GM12891 (cell line): ENCODE measurements at places on chromosomes 1 and 21.

GRCh38 chr21:46428987-46429710 lies 29.5 kb upstream of the DIP2A start:
- DNase-seq: no peak

- DNase-seq: no peak
Measured at GRCh38 chr1:150568594-150568966, 10.8 kb downstream of the MCL1 start.

GRCh38 chr1:18940303-18941020 lies 16.0 kb downstream of the IFFO2 start:
- DNase-seq: no peak

- DNase-seq: no peak
Measured at GRCh38 chr1:219460896-219461815, 151.7 kb downstream of the ZC3H11B start.

- no peak for DNase-seq
Measured at GRCh38 chr1:172895761-172896160, 155.0 kb downstream of the TNFSF18 start.

DNA sequence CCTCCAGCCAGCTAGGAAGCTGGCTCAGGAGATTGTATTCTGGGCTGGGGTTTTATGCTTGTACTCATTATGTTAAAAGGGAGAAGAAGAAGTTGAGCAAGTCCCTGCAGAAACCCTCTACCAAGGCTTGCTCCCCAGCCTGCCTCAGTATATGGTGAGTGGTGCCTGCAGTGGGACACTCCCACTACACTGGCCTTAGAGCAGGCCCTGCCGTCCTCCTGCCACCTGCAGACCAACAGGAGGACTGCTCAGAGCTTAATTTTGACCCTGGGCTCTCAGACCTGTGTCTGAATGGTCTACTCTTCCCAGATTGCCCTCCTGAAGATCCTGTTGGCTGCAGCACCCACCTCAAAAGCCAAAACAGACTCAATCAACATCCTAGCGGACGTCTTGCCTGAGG lies 13.0 kb downstream of the STRIP1 start:
- DNase-seq: no peak

DNA sequence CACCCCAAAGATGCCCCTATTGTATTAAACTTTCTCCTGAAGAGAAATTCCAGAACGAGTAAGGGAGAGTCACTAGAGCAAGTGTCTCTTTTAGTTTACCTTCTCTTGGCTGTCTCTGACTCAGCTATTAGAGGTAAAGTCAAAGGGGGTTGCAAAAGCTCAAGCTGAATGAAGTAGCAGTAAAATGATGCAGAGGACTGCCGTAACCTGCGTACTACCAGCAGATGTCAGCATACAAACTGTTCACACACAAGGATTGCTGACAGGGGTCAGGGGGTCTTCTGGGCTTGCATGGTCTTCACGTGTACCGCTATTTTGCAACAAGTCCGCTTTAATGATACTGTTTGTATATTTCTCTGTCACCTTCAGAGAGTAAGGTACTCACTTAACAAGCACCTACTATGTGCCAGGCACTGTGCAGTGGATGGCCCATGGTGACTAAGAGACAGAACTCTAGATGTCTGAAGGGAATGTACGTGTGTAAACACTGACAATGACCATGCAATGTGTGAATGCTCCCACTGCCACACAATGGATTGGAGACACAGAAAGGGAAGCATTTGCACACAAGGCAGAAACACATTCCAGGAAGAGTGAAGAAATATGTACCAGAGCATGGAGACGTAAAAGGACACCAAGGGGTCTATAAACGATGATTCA lies 34.9 kb downstream of the CHML start:
- DNase-seq: no peak

- no peak for DNase-seq
Measured at GRCh38 chr1:158035976-158036583, 42.6 kb downstream of the KIRREL1 start.

GRCh38 chr1:228494970-228495853 lies 8.0 kb downstream of the RNF187 start:
- DNase-seq: no peak

DNA sequence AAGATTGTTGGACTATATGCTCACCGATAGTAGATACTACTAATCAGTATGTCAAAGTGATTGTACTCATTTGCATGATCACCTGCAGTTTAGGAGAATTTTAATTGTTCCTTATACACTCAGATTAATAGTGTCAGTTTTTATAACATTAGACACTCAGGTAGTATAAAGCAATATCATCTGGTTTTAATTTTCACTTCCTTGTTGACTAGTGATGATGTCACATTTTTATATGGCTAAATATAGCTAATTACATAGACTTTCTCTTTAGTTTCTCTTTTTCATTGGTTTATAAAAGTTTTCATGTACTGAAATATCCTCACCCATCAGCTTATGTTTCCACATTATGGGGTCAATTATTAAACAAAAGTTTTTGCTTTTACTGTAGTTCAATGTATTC lies 1332.4 kb upstream of the ADGRL2 start:
- DNase-seq: no peak

GRCh38 chr1:21572221-21572620 lies 63.0 kb downstream of the ALPL start:
- no peak for DNase-seq

- DNase-seq: no peak
Measured at GRCh38 chr1:4494558-4494957, 159.9 kb upstream of the AJAP1 start.

DNA sequence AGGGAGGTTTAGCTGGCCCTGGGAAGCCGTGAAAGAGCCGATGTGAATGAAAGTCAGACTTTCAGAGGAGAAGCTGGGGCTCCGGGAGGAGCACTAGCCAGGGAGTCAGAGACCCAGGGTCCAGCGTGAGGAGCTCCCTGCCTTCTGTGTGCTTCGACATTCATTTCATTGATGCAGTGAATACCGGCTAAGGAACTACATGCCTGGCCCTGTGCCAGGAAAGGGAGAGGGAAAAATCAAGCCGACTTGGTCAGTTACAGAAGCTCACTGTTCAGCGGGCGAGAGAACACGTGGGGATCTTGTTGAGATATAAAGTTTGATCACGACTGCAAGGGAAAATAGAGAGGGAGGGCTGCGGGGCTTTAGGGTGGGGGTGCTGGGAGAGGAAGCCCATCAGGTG lies 76.7 kb upstream of the RUNX3 start:
- no peak for DNase-seq

GRCh38 chr21:41593760-41594138 lies 85.8 kb upstream of the TMPRSS2 start:
- DNase-seq: no peak

- no peak for DNase-seq
Measured at GRCh38 chr1:192993426-192994085, 65.6 kb downstream of the UCHL5 start.

DNA sequence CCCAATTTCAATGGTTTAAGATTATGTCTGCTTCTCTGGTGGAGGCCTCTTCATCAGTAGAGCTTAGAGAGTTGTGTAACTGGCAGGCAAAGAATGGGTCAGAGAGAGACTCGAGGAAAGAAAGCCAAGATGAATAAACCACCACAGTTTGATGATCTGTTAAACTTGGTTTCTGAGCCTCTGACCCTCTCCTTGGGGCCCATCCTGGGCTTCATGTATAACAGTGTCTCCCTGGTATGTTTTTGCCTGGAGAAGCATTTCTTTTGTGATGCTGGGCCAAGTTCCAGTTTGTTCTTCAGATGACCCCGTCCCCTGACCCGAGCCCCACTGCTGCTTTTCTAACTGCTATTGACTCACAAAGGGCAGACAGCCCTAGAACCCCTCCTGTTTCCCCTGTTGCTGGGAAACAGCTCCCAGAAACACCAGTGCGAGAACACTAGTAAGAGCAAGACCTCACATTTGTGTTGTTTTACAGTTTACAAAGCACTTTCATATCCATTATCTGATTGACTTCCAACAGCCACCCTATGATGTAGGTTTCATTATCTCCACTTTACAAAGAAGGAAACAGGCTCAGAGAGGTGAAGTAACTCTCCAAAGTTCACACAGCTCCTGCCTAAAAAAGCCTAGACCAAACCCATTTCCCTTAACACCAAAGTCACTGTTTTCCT lies 9.0 kb downstream of the CD2 start:
- DNase-seq: no peak

- peak; percentile 59 for DNase-seq
Measured at GRCh38 chr1:15345705-15346345, 63.9 kb upstream of the EFHD2 start.

- no peak for DNase-seq
Measured at GRCh38 chr1:18288722-18289121, 181.1 kb downstream of the IGSF21 start.

DNA sequence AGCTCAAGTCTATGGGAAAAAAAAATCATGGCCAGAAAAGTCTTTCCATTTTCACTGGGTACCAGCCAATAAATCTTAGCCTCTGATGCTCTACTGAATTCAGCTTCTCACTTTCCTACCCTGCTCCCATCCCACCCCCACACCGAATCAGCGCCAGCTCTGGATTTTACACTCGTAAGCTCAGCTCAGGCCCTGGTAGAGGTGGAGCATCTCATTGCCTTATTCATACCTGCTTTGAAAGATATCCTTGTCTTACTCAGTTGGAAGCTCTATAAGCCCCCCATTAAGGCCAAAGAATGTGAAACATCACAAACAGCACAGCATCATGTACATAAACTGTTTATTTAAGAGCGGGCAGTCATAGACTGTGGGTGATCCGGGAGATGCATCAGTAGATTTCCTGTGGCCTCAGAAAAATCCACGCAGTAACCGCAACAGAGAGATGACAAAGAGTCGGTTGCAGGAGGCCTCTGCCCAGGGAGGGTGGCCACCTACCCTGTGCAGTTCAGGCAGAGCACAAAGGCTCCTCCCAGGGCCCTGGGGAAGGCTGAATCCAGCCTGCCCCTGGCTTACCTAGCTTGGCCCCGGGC lies 36.4 kb upstream of the ETS2 start:
- DNase-seq: no peak

GRCh38 chr21:27372381-27372780 lies 405.5 kb upstream of the ADAMTS5 start:
- DNase-seq: no peak

- no peak for DNase-seq
Measured at GRCh38 chr1:226195144-226195543, 8.6 kb upstream of the ACBD3 start.

DNA sequence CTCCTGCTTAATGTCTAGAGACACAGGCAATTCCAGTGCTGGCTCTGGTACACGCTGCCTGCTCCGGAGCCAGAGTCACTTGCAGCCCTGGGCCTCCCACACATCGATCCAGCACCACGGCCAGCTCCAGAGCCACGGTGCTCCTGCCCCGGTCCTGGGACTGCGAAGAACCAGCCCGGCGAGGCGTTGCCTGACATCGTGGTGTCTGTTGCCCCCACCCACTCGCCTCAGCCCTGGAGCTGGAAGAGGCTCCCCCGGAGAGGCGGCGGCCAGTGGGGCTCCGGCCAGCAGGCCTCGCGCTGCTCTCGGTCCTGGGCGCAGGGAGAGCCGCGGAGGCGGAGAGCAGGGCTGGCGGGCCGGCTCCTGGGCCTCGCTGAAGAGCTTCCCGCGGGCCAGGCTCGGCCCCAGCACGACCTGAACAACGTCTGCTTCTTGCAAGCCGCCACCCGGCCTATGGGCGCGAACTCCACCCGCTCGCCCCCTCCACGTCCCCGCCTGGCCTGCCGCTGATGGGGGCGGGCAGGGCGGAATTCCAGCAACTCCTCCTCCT lies 364.8 kb downstream of the CEP170 start:
- no peak for DNase-seq

- DNase-seq: no peak
Measured at GRCh38 chr1:39230261-39231190, 26.0 kb downstream of the MACF1 start.

DNA sequence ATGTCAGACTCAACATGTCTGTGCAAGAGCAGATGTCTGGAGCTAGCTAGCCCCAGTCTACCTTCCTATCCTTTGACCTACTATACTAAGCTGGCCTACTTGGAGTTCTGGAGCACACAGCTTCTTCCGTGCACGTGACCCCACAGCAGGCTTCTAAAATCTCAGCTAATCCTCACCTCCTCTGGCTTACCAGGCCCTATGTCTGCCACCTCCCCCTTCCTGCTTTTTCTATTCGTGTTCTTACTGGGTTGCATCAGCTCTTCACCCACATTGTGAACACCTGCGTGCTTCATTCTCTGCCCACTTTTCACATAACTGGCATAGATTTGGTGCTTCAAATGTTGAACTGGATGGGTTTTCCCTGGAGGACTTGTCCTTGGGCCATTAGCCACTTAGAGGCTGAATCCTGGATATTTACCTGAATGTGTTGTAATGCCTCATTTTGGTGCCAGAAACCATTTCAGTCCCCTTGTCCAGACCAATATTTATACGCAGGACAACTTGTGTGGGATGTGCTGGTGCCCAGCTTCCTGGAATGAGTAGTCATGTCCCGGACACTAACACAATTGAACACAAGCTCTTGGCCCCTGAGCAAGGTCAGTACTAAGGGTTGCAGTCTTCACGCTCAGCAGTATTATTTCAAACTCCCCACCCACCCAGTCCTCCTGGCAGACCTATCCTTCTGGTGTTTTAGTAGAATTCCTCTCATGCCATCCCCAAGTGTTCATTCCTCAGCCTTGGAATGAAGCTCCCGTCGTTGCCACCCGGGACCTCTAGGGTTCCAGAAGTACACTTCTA lies 24.0 kb downstream of the TENT5C start:
- DNase-seq: no peak

- no peak for DNase-seq
Measured at GRCh38 chr1:117271959-117272358, 61.2 kb upstream of the VTCN1 start.

DNA sequence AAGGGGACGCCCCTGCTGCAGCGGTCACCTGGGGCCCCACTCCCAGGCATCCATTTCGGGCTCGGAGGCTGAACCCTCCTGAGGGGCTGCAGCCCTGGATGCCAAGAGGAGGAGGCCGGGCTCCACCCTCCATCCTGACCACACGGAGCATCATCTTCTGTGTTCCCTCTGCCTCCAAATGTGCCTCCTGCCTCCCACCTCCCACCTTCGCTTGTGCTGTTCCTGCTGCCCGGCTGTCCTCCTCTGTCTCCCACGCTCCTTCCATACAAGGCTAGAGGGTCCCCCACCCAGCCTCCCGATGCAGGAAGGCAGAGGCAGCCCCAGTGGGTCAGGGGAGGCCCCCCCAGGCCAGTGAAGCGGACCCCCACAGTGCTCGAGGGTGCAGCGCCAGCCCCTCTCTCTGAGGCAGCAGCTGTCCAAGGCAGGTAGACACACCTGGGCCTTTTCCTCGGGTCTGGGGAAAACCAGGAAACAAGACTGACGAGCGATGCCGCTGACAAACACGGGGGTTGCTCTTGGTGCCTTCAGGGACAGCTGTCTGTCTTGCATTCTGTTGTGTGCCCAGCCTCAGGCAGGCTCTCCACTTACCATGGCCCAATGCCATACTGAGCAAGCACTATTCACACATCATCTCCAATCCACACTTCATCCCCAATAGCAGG lies 16.8 kb upstream of the PLEKHG5 start:
- peak; percentile 17 for DNase-seq
